Breast epithelium (tissue), 4 donors: ENCODE measurements at places on chromosomes 12 and 14. TPM values are rescaled to one million over a fixed set of nuclear protein-coding genes. Genes with fewer than 3 reads are reported as not detected.

GRCh38 chr12:18242380-18243089 is 18.8 kb upstream of the PIK3C2G start:
- H3K27me3 ChIP-seq: no peaks in the 10 kb centered on the region
- no peaks in the 10 kb centered on the region for H3K36me3 ChIP-seq
- no peak overlapping the region for H3K27ac ChIP-seq
- no peak overlapping the region for H3K4me3 ChIP-seq
- no peaks in the 10 kb centered on the region for H3K4me1 ChIP-seq

The SLC41A2 gene
- total RNA-seq: 29.3 TPM

The GALNT8 gene
- 1.3 TPM for total RNA-seq

- no peaks in the 10 kb centered on the region for H3K36me3 ChIP-seq
- no peak for DNase-seq
- H3K27ac ChIP-seq: no peak overlapping the region
- H3K27me3 ChIP-seq: no peaks in the 10 kb centered on the region
- H3K4me3 ChIP-seq: no peak overlapping the region
These were observed 894.9 kb downstream of the VRK1 start for GRCh38 chr14:97692084-97692483.

The DAO gene
- total RNA-seq: not detected

DNA sequence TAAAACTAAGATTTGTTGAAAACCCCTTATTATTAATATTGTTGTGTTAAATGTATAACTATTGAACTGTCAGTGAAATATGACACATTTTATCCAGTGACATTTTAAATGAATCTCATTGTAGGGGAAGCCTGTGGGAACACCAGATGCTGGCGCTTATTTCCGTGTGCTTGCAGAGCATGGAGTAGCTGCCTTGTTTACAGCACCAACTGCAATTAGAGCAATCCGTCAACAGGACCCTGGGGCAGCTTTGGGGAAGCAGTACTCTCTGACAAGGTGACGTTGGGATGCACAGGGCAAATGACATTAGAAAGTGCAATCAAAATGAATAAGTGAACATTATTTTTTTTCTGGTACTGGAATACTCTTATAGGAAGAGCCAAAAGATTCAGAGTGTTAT is 96.8 kb downstream of the ACSS3 start:
- H3K36me3 ChIP-seq: no peaks in the 10 kb centered on the region
- H3K27me3 ChIP-seq: no peaks in the 10 kb centered on the region
- no peak overlapping the region for H3K27ac ChIP-seq
- H3K4me1 ChIP-seq: no peaks in the 10 kb centered on the region

DNA sequence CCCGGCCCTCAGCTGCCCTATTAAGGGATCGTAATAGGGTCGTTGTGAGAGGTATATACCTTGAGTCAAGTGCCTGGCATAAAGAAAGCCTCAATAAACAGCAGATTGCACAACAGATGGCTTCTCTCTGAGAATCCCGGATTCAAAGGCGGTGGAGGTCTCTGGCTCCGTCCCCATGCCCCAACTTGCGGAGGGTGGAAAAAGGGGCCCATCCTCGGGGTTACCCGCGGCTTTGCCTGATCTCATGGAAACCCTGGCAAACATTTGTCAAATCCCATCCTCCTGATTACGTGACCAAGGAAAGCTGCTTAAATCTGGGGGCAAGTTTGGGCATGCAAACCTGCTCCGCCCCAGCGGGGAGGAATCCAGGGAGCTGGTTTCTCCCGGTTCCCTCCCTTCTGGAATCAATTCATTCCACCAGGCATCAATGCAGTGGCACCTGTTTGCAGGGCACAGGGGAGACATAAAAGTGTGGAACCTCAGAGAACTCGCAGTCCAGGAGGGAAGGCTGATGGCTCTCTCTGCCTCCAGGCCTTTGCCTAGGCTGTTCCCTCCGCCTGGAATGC is 12.3 kb downstream of the TRPV4 start:
- DNase-seq: no peak
- H3K27me3 ChIP-seq: no peaks in the 10 kb centered on the region
- peak overlapping the region; percentile 62 for H3K27ac ChIP-seq
- no peak overlapping the region for H3K4me3 ChIP-seq
- no peaks in the 10 kb centered on the region for H3K36me3 ChIP-seq
- peaks cover 31% of the 10 kb centered on the region for H3K4me1 ChIP-seq

GRCh38 chr12:96241846-96242256 is 47.7 kb downstream of the ELK3 start:
- DNase-seq: no peak
- peak overlapping the region; percentile 60 for H3K27ac ChIP-seq

The TAS2R19 gene
- 10.5 TPM for total RNA-seq

DNA sequence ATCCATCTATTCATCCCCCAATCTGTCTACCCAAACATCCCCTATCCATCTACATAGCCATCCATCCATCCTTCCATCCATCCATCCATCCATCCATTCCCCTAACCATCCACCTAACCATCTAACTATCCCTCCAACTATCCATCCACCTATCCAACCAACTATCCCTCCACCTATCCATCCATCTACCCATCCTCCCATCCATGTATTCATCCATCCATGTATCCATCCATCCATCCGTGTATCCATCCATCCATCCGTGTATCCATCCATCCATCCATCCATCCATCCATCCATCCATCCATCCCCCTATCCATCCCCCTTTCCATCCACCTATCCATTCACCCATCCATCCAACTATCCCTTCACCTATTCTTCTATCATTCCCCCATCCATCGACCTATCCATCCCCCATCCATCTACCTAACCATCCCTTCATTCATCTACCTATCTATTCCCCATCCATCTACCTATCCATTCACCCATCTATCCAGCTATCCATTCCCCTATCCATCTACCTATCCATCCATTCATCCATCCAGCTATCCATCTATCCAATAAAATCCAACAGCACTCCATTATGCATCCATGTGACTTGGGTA is 131.7 kb downstream of the VRK1 start:
- no peak overlapping the region for H3K4me3 ChIP-seq
- no peak overlapping the region for H3K27ac ChIP-seq
- no peaks in the 10 kb centered on the region for H3K4me1 ChIP-seq
- no peaks in the 10 kb centered on the region for H3K36me3 ChIP-seq
- no peaks in the 10 kb centered on the region for H3K27me3 ChIP-seq

DNA sequence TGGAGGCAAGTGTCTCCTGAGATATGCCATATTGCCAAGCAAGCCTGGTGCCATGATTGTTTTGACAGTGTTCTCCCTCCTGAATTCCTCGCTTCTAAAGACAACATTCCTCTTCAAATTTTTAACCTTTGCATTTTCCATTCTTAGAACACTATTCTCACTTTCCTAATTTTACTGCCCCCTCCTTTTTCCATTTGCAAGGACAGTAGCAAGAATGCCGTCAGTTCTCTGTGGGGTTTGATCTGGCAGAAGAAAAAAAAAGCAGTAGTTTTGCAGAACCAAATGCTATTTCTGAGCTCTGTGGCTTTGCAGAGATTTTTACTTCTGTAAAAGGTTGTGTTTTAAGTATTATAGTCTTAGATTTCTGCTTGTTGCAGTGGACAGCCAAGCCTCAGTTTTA is 295.2 kb downstream of the NUAK1 start:
- H3K27ac ChIP-seq: no peak overlapping the region
- H3K27me3 ChIP-seq: no peaks in the 10 kb centered on the region
- no peak overlapping the region for H3K4me3 ChIP-seq

The SLC16A7 gene
- 53.4 TPM for total RNA-seq

DNA sequence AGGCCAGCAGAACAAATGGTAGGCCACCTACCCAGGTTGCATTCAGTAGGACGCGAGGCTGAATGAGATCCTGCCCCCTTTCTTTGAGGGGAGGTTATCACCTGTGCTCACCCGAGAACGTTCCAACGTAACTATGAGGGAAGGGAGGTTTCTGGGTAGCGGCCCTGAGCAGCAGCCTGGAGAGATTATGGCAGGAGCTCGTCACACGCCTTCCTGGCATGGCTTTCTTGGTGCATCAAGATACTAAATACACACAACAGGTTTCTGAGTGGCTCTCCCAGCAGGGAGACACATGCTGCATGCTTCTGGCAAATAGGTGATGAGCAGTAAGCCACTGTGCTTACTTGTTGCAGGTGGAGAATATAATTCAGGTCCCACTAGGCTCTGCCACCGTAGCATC is 147.7 kb downstream of the CALM1 start:
- H3K4me1 ChIP-seq: no peaks in the 10 kb centered on the region
- DNase-seq: no peak
- H3K4me3 ChIP-seq: no peak overlapping the region
- no peaks in the 10 kb centered on the region for H3K27me3 ChIP-seq
- no peaks in the 10 kb centered on the region for H3K36me3 ChIP-seq

The KRT6B gene
- total RNA-seq: not detected

The PTGER2 gene
- total RNA-seq: 1.8 TPM

GRCh38 chr14:102760496-102761193 is 16.6 kb upstream of the TRAF3 start:
- no peak for DNase-seq

DNA sequence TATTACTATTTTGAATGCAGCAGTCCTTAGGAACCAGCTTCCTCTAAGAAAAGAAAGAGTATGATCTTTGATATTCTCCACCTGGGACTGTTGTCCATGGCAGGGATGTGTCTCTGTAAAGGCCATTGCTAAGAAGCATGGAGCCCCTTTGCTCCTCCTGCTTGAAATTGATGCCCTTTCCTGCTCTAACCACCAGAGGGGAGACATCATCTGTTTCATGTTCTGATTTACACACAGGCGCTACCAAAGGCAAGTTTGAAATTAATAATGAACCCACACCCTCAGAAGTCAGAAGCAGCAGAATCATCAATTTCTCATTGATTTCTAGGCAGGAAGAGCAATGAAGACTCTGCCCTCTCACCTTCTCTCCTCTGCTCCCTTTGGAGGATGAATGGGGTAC is 253.8 kb downstream of the RMST start:
- DNase-seq: no peak
- H3K27ac ChIP-seq: no peak overlapping the region
- H3K4me3 ChIP-seq: no peak overlapping the region
- no peaks in the 10 kb centered on the region for H3K27me3 ChIP-seq
